ENCODE measurements at places on chromosomes 4 and X. TPM values are rescaled to one million over a fixed set of nuclear protein-coding genes. Genes with fewer than 3 reads are reported as not detected.

Gene KLF8
- total RNA-seq: 22.2 TPM

DNA sequence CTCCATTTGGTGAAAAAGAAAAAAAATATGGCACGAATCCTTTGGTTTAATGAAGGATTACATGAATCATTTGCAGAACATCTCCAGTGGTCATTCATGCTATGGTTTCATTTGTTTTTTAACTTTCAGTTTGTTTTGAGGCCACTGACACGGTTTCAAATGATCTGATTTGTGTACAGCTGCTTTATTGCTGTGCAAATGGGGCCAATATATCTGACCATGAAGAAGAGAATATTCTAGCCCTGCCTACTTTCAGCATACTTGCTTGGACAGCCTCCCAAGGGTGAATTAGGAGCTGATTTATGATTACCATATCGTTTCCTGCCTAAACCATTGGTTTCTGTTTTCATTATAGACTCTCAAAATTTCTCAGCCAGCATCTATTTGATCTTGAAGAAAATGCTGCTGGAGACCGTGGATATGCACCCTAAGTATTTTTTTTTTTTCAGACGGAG, 30.7 kb downstream of the SPARCL1 start:
- DNase-seq: no peak

- no peak for DNase-seq
These were observed 521.3 kb upstream of the ZFP42 start for GRCh38 chr4:187474238-187474637.

GRCh38 chrX:149493567-149494562, 11.2 kb downstream of the IDS start:
- DNase-seq: no peak

Data from mesenteric fat pad (tissue), 1 donor.